ENCODE measurements at places on chromosomes 11 and 22.

- no peak for DNase-seq
These were observed 37.7 kb upstream of the CREB3L1 start for GRCh38 chr11:46239801-46240061.

DNA sequence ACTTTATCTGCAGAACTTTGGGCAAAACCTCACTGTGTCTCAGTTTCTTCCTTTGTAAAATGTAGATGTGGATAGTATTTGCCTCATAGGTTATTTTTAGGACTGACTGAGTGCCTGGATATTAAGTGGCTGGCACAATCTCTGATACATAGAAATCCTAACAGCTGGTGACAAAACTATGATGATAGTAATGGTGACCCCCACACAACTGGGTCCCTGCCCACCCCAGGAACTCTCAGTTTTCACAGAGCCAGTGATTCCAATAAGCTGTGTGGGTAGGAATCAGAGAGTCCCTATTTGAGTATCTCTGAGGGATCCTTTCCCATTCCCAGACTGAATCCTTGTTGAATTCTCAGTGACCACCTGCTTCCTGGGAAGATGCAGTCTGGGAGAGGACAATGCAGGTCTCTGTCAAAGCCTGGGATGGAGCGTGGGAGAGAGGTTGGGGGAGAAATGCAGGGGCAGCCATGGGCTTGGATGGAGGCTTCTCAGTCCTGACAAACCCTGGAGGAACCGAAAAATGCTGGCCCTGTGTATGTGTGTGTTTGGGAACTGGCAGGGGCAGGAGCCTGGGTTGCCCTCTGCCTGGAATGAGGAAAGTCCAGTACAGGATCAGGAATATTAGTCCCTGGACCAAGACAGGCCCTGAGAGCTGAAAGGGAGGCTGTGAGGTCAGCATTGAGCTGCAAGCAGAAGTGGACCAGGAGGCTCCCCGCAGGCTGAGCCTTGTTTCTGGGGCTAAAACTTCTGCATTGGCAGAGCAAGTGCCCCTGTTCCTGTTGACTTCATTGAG is 6.1 kb upstream of the P2RY6 start:
- no peak for DNase-seq

GRCh38 chr11:46649180-46649738 is 31.9 kb downstream of the ATG13 start:
- no peak for DNase-seq

- no peak for DNase-seq
These were observed 4.9 kb downstream of the ALX4 start for GRCh38 chr11:44305026-44305469.

GRCh38 chr22:41334215-41334614 is 32.9 kb downstream of the ZC3H7B start:
- no peak for DNase-seq

- no peak for DNase-seq
These were observed 111.9 kb downstream of the EHF start for GRCh38 chr11:34732831-34733230.

Measured in SK-N-DZ (cell line).